ENCODE measurements at places on chromosomes 1 and 21.

DNA sequence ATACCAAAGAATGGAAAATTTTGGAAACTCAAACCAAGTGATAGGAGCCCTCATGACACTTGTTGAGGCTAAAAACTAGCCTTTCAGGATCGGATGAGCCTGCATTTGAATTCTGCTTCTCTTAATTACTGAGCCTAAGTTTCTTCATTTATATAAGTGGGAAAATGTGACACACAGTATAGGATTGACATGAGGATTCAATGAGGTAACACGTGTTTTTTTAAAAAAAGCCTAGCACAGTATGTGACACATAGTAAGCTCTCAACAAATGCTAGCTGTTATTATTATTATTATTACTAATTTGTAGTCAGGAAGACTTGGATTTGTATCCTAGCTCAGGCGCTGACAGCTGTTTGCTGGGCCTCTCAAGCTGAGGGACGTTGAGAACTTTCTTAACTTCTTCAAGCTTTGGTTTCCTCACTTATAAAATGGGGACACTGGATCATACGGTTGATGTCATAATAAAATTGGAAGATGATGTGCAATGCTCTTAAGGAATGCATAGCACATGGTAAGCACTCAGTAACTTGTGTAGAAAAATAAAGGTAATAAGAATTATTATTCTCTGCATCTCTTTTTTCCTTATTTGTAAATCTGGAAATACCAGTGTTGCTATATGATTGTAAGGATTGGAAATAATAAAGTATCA, 55.4 kb upstream of the JUN start:
- no peak for DNase-seq

DNA sequence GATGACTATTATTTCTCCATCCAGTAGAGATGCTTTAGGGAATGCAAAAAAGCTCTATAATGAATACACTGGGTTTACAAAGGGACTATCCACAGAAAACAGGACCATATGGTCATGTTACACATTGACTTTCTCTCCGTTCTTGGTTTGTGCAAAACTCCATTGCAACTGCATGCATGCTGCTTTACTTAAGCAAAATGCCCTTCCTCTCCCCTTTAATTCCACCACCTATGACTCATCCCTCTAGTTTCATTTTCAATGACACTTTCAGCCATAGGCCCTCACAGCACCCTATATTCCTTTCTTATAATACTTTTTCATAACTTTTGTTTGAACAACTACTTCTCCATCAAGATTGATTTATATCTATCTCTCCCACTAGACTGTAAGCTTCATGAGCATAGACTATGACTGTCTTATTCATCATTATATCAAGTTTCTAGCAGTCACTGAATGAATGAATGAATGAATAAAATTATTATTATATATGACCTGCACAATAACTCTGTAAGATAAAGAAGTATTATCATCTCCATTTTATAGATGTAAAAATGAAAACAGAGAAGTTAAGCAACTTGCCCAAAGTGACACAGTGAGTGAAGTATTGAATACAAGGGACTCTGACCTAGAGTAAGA, 248.9 kb downstream of the PLPP3 start:
- no peak for DNase-seq

- DNase-seq = no peak
These were observed 88.3 kb downstream of the TPR start for GRCh38 chr1:186286615-186287315.

- DNase-seq = no peak
These were observed 130.9 kb upstream of the ZBTB40 start for GRCh38 chr1:22320587-22321344.

- DNase-seq = peak; percentile 52
These were observed 34.8 kb upstream of the CACYBP start for GRCh38 chr1:174964972-174965361.

- no peak for DNase-seq
These were observed 382.2 kb downstream of the NTNG1 start for GRCh38 chr1:107523061-107523460.

DNA sequence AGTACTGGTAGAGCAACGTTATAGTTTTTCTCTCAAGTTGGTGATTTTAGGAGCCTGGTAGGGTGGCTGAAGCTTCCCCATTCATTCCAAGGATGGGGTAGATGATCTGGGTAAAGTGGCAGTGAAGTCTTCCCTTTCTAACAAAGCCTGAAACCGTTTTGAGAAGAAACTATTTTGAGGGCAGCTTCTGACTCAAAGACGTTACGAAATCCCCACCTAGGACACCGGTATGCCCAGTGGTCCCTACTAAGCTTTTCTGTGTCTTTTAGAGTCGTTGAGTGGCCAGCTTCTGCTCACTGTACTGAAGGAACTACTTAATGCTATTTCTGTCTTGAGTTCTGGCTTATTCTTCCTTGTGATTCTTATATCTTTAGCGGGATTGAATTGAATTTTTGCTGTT, 1.4 kb downstream of the WDTC1 start:
- DNase-seq = peak; percentile 45

DNA sequence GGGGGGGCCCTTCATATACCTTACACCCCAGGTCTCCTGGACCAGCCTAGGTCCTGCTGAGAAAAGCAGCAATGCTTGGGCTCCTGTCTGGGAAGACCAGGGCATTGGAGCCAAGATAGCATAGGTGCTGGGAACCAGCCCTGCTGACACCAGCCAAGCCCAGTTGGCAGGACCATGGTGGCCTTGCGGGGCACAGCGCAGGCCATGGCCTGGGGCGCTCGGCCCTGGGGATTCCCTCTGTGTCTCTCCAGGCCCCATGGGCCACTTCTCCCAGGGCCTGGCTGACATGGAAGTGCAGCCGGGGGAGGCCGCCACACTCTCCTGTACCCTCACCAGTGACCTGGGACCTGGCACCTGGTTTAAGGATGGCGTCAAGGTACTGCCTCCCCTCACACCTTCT, 23.3 kb downstream of the IGFN1 start:
- DNase-seq = no peak

DNA sequence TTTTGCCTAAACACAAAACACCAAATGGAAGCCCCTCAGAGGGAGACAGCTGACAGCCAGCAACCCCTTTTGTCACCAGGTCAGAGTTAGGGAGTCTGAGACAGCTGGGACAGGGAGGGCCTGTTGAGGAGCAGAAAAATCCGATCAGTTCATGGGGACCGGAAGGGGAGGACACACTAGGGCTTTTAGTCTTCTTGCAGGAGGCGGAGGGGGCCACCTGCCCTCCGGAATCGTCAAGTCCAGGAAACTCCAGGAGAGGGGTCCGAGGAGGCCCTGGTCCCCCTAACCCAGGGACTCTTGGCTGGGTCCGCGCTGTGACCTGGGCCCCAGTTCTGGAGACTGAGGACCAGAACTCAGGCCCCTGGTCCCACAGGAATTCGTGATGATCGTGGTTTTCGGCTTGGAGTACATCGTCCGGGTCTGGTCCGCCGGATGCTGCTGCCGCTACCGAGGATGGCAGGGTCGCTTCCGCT, 34.2 kb downstream of the KCNQ4 start:
- no peak for DNase-seq

DNA sequence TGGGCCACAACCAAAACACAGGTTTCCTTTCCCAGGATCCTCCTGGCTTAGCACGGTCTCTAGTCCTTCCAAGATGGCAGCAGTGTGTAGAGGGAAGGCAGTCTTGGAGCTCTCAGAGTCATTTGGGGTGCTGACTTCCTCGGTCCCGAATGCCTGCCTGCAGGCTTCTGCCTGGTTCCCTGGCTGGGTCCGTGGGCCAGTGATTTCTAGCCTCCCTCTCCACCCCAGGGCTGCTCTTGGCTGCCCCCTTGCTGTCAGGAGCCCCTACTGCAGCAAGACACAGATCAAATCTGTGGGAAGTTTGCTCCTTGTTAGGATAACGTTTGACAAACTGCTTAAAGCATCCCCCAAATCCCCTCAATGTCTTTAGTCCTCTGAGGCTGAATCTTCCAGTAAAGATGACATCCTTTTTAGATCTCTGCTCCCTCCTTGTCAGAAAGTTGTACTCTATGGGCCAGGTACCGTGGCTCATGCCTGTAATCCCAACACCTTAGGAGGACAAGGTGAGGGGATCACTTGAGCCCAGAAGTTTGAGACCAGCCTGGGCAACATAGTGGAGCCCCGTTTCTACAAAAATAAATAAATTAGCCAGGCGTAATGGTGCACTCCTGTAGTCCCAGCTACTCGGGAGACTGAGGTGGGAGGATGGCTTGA, 272.5 kb downstream of the RRAGC start:
- peak; percentile 15 for DNase-seq

GRCh38 chr1:208336137-208336518, 91.9 kb upstream of the PLXNA2 start:
- DNase-seq = no peak

DNA sequence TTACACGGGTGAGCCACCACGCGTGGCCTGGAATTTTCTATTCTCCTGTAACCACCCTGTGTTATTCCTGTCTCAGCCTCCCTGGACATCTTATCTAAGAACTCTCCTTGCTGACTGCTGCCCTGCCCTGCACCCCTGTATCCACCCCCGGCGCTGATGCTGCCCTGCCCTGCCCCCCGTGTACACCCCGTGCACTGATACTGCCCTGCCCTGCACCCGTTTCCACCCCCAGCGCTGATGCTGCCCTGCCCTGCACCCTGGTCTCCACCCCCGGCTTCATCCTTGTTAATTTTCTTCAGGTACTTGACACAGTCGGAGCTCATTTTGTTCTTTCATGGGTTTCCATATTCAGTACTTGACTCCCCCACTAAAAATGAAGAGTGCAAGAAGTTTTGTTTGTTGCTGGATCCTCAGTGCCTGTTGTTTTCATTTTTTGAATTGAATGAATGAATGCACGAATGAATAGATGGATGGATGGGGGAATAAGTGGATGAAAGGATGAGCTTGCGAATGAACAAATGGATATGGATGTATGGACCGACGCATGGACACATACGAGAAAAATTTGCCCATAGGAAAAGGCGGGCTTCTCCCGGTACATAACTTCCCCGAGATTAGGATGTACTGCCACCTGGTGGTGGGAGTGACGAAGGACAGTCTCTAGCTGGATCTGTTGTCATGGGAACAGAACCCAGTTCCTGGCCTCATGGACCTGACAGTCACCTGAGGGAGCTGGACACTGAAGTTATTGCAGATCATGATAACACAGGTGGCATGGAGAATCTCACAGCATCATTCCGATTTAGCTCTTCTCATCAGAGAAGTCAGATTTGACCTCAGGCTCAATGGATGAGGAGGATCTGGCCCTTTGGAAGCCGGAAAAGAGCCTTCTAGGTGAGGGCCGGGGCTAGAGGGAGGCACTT, 14.9 kb downstream of the AADACL4 start:
- DNase-seq = peak; percentile 87

DNA sequence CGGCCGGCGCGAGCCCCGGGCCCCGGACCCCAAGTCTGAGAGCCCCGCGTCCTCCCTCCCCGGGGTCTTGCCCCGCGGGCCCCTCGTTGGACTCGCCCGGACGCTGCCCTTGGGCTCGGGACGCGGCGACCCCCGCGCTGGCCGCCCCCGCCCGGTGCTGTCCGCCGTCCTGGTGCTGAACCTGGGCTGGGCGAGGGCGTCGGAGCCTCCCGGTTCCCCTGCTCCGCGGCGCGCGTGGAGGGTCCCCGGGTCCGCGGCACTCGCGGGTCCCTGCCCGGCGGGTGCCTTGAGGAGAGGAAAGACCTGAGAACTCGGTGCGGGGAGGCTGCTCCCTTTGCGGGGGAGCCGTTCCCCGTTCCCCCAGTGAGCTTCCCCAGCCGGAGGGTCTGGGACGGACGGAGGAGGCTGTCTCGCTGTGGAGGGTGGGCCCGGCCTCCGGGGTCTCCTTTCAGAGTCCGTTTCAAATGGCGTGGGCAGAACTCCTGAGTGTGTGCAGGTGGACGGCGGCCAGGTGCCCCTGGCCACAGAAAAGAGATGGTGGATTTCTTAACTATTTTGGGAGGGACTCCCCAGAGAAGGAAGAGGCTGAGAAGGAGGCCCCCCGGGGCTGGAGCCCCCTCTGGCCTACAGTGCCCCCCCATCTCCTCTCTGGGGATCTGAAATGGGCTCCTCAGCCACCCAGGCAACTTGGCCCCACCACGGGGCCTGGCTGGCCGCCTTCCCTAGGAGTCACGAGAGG, 595 bp downstream of the GABRD start:
- DNase-seq = no peak

DNA sequence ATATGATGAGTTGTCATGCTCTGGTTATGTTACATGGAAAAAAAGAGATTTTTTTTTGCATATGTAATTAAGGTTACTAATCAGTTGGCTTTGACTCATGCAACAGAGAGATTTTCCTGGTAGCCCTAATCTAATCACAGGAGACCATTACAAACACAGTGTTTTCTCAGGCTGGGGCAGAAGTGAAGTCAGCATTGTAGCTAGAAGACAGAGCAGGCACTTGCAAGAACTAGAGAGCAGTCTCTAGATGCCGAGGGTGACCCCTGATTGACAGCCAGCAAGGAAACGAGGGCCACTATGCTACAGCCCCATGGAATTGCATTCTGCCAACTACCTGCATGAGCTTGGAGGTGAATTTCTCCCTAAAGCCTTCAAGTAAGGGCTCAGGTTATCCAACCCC, 151.3 kb downstream of the RUNX1 start:
- DNase-seq = no peak

- no peak for DNase-seq
These were observed 12.7 kb downstream of the KYAT3 start for GRCh38 chr1:88979749-88980116.

DNA sequence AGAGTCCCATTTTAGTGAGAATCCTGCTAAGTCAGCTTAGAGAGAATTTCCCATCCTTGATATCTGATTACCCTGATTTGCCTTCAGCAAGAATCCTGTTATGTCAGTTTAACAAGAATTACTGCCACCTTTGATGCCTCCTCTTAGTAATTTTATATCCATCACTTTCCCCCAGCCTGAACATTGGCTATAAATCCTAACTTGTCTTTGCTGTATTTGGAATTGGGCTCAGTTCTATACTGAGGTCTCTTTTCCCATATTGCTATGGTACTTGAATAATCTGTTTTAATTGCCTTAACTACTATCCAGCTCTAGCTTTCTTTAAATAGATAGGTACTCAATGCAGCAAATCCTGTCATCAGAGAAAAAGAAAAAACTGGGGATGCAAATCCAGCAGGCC, 842.0 kb upstream of the ADAMTS5 start:
- no peak for DNase-seq

- DNase-seq = no peak
These were observed 331.3 kb upstream of the NR5A2 start for GRCh38 chr1:199696225-199696624.

- no peak for DNase-seq
These were observed 16.4 kb downstream of the HYI start for GRCh38 chr1:43437031-43437973.

DNA sequence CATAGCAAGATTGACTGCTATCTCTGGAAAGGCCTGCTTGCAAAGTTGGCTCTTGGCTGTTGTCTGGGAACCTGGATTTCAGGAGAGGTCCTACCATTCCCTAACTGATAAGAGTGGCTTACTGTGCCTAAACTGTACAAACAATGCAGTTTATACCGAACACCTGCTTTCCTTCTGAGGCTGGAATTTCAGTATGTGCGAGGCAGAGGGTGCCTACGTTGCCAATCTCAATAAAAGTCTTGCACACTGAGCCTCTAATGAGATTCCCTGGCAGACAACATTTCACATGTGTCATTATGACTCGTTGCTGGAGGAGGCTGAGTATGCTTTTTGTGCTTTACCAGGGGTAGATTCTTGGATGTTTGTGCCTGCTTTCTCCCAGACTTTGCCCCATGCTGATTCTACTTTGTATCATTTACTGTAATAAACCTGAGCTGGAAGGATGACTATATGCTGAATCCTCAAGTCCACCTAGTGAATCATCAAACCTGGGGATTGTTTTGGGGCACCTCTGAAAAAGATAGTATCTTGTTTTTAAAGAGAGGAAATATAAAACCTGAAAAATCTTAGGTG, 58.9 kb upstream of the GNG4 start:
- DNase-seq = peak; percentile 37

GRCh38 chr1:68112835-68113243, 62.4 kb upstream of the DIRAS3 start:
- no peak for DNase-seq
